ENCODE measurements at places on chromosomes 5 and 9.

DNA sequence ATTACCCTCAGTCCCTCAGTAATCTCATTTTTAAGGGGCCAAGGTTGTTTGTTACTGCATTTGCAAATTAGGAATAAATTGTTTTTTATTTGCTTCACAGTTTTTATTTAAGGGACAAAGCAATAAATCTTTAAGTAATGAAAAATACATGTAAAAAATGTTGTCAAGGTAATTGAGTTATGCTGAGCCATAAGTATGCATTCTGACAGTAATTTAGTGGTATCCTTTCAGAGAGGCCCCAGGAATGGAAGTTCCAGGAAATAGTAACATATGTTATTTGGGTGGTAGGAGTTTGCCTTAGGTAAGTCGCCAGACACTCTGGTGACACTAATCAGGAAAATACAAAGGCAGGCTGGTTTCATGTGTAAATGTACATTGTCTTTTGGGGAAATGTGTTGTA lies 1787.9 kb upstream of the WWC1 start:
- DNase-seq = no peak

DNA sequence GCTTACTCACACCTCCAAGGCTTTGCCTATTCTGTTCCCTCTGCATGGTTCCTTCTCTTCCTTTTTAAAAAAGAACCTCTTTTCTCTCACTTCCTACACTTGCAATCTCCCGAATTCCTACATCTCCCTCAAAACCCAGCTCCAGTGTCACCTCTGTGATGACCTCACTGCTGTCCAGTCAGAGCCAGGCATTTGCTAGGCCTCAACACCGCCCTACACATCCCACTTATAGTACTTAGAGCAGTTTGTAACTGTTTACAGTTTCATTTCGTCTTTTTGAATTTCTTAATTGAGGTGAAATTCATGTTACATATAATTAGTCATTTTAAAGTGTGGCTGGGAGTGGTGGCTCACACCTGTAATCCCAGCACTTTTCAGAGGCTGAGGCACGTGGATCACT lies 30.8 kb downstream of the CD14 start:
- DNase-seq = no peak

GRCh38 chr5:80975065-80975464 lies 14.9 kb downstream of the RASGRF2 start:
- DNase-seq = no peak

DNA sequence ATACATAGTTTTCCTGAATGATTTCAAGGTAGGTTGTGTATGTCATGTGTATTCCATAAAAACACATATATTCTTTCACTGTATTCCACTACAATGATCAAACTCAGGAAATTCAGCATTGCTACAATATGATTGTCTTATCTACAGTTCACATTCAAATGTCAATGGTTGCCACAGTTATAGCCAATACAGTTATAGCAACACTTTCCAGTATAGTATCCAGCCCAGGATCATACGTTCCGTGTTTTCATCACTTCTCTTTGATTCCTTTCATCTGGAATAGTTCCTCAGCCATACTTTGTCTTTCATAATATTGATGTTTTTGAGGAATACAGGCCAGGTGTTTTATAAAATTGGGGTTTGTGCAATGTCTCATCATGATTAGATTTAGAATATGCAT lies 9.5 kb downstream of the OR2S2 start:
- no peak for DNase-seq

- DNase-seq = no peak
These were observed 64.7 kb downstream of the FGF1 start for GRCh38 chr5:142621227-142621626.

DNA sequence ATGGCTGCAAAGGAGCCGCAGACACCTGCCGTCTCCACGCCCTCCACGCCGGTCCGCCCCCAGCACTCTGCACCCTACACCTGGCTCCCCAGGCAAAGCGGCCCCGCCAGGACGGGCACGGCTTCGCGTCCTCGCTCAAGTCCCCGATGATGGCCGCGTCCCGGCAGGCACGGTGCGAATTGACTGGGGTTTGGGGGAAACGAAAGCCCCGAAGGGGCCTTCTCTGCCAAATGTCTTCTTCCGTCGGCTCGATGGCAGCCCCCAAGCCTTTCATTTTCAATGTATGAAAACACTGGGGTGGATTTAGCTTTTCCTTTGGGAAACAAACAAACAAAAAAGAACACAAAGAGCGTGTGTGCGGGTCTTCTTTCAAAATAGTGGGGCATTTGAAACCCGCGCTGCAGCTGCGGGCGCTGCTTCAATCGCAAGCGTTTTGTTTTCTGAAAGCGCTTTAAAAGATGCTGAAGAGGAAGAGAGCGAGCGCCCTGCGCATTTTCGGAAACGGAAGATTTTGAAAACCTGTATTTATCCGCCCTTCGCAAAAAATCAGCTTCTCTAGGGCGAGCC lies 160.0 kb downstream of the RMI1 start:
- DNase-seq = peak; percentile 8

All from activated CD4-positive, alpha-beta T cell treated with anti-CD3 and anti-CD28 coated beads, Interleukin-2, Interleukin-4, amounts not matched to agents 100 ng/mL and 50 ng/mL, durations not matched to agents 16 hours and 8 hours (primary cell).